ENCODE measurements at places on chromosomes 7 and 10.
A peak's percentile ranks its signal among the peaks of the same experiment; 100 is the strongest.

DNA sequence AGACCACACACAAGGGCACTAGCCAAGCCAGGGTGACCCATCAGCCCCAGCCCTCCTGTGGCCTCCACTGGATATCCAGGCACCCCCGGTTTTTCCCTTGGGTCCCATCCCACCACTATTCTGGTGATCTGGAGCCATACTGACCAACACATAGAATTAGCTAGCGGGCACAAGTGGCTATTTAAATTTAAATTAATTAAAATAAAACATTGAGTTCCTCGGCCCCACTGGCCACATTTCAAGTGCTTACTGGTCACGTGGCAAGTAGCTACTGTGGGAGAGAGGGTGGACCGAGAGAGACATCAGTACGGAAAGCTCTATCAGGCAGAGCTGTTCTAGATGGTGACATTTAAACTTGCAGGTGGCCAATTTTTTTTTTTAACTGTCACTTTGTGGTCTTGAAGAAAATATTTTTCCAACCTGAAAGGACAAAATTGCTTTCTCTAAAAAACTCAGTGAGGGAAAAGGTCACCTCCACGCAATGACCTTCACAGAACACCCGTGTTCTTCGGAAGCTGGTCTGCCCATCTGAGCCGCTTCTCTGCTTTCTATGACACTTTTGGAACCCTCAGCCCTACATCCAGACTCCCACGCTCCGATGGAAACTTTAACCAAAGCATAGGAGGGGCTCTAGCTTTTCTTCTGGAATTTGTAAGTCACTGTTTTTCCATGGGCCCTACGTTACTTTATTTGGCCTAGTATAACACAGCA lies 30.0 kb downstream of the HIPK2 start:
- no peak for DNase-seq

- no peak for DNase-seq
These were observed 22.6 kb downstream of the PNPLA8 start for GRCh38 chr7:108503112-108504026.

DNA sequence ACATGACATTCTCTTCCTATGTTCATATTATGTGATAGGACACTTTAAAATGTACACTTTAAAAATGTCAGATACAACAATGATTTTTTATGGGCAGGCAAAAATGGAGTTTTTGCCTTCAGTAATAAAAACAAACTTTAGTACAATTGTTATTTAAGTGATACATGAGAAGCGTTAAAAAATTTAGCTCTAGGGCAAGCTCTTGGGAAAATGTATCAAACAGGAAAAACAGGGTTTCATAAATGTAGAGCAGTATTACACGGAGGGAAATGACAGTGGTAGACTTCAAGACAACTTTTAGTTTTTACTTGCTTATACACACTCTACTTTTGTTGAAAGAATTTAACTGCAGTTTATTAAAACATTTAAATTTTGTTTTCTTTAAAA lies 1.5 kb downstream of the FHIP2A start:
- DNase-seq, result no peak

DNA sequence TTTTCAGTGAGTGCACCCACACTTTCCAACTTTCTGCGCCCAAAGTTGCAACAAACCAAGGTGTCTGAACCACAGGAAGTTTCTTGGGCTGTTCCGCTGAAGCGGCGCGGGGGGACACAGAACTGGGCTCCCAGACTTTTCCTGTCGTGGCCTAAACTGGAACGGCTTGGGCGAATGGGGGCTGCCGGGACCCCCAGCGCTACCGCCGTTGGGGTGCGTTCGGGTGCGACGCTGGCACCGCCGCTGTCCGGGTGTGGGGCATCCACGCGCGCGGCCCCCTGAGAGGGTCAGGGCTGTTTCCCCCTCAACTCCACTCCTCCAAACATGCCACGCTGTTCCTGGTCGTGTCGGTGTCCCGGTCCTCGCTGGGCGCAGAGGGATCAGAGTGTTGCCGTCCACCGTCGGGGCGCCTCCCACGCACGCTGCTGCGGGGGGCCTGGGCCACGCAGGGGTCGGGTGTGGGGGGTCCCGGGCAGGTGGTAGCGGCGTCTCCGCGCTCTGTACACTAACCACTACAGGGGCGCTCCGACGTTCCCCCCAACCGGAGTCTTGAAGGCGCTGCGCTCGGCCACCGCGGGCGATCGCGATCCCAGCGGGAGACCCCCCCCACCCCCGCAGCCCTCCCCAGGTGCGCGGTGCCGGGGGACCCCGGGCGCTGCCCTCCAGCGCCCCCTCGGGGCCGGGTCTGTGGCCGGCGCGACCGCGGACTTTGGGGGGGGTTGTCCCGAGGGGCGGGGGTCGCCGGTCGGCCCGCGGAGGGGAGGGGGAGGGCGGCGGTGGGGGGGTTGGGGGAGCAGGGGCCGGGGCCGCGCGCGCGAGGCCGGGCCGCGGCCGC lies 2.2 kb upstream of the CUX1 start:
- no peak for DNase-seq

DNA sequence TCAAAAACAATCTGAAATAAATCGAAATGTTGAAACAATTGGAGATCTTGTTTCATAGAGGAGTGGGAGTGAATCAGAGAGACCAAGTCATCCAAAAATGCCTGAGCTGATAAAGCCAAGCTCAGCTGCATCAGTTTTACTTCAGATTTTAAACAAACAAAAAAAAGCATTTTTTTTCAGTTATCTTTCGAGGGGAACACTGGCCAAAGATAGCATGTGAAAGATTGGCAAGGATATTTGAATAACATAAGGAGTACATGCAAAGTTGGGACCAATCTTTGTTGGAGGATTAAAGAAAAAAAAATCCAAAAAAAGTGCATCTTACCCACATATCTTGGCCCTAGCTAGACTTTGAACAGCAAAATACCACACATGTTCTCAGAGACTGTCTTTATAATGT lies 47.2 kb downstream of the RHOBTB1 start:
- no peak for DNase-seq

GRCh38 chr10:33820531-33820930 lies 486.1 kb upstream of the NRP1 start:
- no peak for DNase-seq

DNA sequence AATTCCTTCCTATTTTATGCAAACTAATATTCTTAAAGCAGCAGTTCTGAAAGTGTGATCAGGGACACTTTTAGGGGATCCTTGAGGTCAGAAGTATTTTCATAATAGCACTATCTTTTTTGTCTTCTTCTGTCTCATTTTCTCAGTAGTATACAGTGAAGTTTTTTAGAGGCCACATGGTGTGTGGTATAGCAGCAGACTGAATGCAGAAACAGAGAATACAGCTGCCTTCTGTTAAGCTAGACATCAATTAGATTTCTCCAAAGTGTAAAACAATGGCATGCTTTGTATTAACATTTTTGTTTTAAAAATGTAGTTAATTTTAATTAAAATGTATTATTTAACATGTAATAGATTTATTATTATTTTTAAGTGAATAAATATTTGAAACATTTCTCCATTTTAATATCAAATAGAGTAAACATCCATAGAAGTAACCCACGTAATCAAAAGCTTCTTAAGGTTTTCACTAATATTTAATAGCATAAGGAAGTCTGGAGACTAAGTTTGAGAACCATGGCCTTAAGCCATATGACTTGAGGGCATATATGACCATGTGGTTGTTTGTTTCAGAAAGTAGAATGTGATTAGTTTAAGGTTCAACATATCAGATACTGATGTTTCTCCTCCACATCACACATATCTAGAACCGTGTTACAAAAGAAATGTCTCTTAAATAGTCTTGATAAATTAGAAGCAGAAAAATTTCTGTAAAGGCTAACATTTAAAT lies 94.0 kb downstream of the PRKG1 start:
- DNase-seq, result no peak

DNA sequence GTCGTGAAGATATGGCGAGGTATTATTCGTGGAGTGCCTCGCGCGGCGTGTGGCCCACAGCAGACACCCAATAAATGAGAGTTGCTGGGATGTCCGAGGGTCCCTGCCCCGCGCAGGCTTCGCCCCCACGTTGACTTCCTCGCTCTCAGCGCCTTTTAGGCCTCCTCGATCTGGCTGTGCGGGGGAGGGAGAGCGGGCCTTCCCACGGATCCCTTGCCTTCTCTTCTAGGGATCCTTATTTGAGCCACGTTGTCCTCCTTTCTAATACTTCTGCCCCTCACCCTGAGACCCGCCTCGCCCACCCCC lies 660 bp downstream of the VCL start:
- DNase-seq, result no peak

DNA sequence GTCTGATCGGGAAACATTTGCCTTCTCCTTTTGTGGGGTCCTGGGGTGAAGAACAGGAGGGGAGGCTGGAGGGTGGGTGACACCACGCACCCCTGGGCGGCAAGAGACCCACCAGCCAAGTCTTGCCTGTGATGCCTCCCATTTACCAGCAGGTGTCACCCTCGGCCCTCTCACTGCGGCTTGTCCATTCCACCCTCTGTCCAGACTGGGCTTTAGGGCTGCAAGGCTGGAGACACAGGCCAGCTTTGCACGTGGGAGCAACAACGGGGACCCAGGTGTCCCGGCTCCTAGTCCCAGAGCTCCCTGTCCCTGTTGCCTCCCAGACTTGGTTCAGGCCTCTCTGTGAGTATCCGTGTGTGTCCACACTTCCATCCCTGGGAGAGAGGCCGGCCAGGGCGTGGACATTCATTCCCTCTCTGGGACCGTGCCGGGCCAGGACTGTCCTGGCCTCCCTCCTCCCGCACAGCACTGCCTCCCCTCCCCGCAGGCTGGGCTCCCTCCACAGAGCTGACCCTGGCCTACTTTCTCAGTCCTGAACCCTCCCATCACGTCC lies 36.2 kb upstream of the GTF2IRD1 start:
- DNase-seq, result peak; percentile 35

All from HS-27A (cell line).